HT-29 (cell line): ENCODE measurements at places on chromosomes 12 and 14. TPM values are rescaled to one million over a fixed set of nuclear protein-coding genes. Genes with fewer than 3 reads are reported as not detected.

ERBB3 gene
- total RNA-seq = 136 and 141 TPM in 2 replicates

GRCh38 chr12:110253176-110253575 is 27.9 kb upstream of the ATP2A2 start:
- DNase-seq = no peak

GRCh38 chr14:101509730-101510371 is 51.4 kb upstream of the DIO3 start:
- DNase-seq = no peak

GRCh38 chr12:52199294-52199919 is 7.6 kb upstream of the KRT80 start:
- DNase-seq = no peak

DNA sequence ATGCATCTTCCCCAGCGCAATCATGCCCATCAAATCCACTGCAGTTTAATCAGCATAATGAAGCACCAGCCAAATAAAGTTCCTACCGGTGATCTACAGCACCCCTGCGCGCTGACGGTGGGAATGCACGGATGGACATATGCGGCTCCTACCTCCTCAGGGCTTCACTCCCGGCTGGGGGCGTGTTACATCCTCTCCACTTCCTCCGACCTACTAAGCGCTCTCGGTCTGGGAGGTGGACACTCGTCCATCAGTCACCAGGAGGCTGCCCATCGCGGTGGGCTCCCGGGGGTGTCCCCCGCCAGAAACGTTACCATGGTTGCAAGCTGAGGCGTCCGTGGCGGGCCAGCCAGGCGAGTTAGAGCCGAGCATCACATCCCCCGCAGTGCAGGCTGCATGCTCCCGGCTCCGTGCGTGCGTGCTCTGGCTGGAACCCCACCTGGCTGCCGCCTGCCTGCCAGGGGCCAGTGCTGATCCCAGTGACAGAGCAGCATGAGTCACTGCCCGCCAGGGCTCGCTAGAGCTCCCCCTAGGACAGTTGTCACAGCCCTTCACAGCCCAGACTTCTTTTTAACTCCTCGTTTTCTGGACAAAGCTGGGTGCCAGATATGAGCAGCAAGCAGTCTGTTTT is 73.0 kb downstream of the CIT start:
- DNase-seq = peak; percentile 75

GRCh38 chr12:9075138-9075535 is 40.6 kb downstream of the A2M start:
- DNase-seq = no peak

DNA sequence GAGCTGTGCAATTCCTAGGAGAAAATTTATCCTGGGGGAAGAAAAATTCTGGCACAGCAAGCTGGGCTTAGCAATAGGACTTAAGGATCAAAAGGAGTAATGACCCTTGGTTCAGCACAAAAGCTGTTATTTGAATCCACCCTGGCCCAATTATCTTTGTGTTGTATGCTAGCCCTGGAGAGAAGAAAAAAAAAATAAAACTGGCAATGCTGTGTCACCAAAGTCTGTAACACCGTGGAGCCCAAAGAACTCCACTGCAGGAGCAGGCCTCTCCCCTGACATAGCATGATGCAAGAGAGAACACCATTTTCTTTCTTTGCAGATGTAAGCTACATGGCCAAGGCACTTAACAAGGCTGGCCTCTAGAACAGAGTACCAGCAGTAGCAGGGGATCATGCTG is 63.0 kb upstream of the ARHGAP5 start:
- no peak for DNase-seq

- no peak for DNase-seq
These were observed 14.6 kb upstream of the TCTN1 start for GRCh38 chr12:110599334-110599733.

- DNase-seq = no peak
These were observed 160.5 kb downstream of the PIK3C2G start for GRCh38 chr12:18421867-18422266.

HOXC6 gene
- total RNA-seq = 1.4 and 1.6 TPM in 2 replicates

GRCh38 chr12:132063491-132063890 is 80.6 kb downstream of the DDX51 start:
- no peak for DNase-seq

MCRS1 gene
- total RNA-seq = 124 and 130 TPM in 2 replicates

AQP6 gene
- 1.8 and 2.0 TPM in 2 replicates for total RNA-seq

DNA sequence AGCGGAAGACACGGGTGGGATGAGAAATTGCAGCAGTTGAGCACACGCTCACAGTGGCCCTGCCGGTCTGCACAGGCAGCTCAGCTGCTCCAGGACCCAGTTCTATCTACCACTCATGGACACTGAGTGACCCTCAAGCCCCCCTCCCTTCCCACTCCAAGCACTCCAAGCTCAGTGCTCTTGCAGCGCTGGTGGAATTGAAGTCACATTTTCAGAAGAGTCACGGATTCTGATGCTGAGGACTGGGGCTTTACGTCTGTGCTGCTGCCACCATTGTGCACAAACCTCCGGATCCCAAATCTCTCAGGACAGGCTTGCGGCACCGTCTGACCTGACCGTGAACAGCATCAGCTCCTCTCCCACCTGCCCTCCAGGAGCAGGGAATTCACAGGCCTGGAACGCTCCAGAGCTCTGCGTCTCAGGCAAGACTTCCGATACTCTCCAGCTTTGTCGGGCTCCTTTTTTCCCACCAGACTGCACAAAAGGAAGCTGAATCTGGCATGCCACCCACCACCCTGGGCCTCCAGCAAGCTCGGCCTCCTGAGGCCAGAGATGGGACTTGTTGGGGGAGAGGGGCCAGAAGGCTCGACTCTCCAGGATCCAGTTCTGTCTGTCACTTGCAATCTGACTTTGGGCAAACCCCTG is 213.1 kb upstream of the RTL1 start:
- DNase-seq = no peak

DNA sequence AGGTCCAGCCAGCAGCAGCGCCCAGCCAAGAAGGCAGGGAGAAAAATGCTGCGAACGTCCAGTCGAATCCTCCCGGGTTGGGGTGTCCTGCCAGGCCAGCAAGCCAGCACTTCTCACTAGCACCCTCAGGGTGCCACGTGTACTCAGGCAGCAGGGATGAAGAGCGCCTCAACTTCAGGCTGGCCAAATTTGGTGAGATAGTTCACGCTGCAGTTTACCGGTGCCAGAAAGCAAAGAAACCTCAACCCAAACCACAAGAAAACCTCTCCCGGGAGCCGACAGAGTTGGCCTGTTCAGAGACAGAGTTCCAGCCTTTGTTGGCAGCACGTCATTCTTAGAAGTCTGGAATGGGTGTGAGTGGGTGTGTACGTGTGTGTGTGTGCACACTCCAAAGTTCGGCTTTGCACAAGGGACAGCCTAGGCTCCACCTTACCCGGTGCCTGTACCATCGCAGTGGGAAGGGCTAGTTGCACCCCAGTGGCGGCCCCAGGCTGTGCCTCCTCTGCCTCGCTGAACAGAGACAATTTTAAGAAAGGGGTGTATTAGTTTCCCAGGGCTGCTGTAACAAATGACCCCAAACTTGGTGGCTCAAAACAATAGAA is 42.1 kb downstream of the ELK3 start:
- no peak for DNase-seq

PAPOLA gene
- total RNA-seq = 44.4 and 52.9 TPM in 2 replicates

METTL25 gene
- total RNA-seq = 4.4 and 8.0 TPM in 2 replicates

DNA sequence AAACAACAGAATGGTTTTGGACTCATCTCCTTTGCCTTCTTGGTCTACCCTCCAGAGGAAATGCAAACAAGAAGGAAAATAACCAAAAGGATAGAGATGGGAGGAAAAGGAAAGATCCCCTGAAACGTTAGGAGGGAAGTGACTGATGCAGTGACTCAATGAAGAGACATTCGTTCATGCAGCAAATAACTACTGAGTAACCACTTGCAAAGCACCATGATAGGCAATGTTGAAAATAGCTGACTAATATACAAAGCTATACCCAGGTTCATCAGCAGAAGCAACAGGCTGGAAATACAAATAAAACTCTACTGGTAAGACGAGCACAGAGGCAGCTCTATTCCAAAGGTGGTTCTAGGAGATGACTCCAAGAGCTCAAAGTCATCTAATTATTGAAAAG is 41.8 kb downstream of the R3HDM2 start:
- no peak for DNase-seq
